IPS DF 6.9 (cell line): ENCODE measurements at places on chromosomes 13 and 19.

DNA sequence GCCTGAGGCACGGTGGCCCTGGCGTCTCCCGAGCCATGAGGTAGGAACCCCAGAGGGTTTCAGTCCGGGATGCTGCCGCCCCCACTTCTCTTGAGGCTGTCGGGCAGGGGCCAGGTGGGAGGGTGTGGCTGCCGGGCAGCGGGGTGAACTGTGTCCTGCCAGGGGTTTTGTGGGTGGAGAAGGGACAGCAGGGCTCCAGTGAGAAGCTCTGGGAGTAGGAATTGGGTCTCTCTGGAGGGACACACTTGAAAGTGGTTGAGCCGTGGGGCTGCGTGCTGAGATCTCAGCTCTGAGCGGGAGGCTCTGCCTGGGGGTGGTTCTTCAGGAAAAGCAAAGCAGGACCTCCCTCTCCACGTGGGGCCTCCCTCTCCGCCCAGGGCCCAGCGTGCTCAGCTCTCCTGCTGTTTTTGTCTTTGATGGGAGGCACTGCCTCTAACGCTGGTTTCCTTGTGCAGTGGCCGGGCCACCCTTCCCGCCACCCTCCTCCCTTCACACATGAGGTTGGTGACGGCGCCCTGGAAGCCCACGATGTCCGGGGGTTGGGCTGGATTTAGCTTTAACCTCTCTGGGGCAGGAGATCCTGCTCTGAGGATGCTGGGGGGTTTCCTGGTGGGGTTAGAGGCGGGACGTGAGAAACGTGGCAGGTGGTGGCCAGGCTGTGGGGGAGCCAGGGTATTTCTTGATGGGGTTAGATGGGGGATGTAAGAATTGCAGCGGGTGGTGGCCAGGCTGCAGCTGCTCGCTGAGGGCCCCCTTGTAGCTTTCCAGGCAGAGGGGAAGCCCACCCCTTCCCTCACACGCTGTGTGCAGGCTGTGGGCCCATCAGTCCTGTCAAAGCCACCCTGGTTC is 15.3 kb upstream of the ZNF554 start:
- no peak for DNase-seq

DNA sequence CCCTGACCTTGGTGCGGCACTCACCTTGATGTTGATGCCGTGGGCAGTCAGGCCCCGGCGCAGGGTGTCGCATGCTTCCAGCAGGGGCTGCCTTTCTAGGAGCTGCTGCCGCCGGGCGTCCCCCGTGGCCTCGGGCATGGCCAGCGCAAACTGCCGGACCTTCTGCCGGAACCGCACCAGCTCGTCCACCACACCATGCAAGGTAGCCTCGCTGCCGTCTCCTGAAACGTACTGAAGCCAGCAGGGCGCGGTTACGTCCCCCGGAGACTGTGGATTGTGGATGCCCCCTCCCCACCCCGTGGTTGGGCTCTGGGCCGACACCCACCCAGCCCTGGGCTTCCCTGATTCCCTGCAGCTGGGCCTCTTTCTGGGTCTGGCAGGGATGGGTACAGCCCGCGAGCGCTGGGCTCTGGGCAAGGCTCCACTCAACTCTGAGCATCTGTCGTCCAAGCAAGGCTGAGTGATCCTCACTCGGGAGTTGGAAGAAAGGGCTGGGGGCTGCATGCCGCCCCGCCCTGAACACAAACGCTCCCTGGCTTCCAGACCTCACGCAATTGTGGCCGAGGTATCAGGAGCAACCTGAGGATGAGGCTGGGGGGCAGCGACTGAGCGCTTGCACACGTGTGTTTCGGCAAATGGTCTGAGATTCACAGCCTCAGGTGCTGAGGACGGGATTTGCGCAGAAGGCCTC is 27.1 kb downstream of the NAXD start:
- DNase-seq: no peak

DNA sequence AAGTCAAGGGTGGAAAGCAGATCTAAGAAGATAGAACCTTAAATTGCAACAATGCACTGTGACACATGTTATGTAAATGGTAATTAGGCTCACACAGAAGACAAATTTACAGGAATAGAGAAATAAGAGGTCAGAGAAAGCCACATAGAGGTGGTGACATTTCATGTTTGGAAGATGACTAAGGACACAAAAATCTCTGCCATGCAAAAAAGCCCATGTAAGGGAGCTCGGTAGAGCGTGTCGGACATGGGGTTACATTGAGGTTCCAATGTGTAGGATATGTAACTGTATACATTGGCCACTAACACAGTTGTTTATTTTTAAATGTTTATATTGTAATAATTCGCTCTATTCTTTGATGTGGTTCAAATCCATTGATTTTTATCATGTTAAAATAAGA is 33.7 kb downstream of the SUGT1 start:
- DNase-seq: no peak

DNA sequence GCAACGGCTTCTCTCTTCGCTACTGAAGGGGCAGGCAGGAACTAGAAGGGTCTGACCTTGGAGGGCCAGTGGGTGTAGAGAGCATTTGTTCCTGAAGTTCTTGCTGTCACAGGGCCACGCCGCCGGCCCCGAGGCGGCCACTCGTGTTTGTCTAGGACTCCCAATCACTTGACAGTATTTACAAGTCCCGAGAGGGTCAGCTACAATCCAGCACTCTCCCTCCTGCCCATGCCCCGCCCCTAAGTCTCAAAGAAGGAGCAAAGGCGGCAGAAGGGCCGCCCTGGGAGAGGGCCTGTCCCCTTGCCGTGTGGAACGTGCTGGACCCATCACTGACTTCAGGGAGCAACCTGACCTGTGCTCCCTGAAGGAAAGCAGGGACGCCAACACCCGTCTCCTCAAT is 118.5 kb downstream of the STK24 start:
- DNase-seq: no peak

GRCh38 chr13:66659701-66660467 is 570.3 kb downstream of the PCDH9 start:
- DNase-seq: no peak

GRCh38 chr13:21971662-21972621 is 301.1 kb downstream of the FGF9 start:
- no peak for DNase-seq

DNA sequence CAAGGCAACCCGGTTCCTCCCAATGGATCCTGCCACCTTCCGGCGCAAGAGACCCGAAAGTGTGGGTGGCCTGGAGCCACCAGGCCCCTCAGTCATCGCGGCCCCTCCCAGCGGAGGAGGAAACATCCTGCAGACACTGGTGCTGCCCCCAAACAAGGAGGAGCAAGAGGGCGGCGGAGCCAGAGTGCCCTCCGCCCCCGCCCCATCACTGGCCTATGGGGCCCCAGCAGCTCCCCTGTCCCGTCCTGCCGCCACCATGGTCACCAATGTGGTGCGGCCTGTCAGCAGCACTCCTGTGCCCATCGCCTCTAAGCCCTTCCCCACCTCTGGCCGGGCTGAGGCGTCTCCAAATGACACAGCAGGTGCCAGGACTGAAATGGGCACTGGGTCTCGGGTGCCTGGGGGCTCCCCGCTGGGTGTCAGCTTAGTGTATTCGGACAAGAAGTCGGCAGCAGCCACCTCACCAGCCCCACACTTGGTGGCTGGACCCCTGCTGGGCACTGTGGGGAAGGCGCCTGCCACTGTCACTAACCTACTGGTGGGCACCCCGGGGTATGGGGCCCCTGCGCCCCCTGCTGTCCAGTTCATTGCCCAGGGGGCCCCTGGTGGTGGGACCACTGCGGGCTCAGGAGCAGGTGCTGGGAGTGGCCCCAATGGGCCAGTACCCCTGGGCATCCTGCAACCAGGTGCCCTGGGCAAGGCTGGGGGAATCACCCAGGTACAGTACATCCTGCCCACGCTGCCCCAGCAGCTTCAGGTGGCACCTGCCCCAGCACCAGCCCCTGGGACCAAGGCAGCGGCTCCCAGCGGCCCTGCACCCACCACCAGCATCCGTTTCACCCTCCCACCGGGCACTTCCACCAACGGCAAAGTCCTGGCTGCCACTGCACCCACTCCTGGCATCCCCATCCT is 11.2 kb upstream of the PRR19 start:
- no peak for DNase-seq

GRCh38 chr19:45497791-45498190 is 452 bp upstream of the PPM1N start:
- DNase-seq: no peak

- DNase-seq: no peak
Observed at GRCh38 chr19:4172861-4173473, 9.4 kb downstream of the SIRT6 start.

GRCh38 chr13:51222686-51223559 is 725 bp downstream of the FAM124A start:
- no peak for DNase-seq

DNA sequence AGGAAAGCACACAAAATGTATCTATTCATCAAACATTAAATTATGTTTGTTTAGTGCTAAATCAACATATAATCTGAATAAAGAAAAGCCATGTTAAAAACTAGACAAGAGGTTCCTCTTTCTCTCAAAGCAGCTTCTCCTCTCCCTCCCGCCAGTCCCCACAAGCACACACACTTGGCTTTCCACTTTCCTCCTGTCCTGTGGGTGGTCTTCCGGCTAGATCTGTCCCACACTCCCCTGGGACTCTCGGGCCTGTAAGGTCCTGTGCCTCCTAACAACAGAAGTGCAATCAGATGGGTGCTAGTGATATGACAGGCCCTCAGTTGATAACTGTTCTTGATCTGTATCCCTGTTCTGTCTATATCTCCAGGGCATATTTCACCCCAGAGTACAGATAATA is 45.6 kb upstream of the RAP2A start:
- DNase-seq: no peak

DNA sequence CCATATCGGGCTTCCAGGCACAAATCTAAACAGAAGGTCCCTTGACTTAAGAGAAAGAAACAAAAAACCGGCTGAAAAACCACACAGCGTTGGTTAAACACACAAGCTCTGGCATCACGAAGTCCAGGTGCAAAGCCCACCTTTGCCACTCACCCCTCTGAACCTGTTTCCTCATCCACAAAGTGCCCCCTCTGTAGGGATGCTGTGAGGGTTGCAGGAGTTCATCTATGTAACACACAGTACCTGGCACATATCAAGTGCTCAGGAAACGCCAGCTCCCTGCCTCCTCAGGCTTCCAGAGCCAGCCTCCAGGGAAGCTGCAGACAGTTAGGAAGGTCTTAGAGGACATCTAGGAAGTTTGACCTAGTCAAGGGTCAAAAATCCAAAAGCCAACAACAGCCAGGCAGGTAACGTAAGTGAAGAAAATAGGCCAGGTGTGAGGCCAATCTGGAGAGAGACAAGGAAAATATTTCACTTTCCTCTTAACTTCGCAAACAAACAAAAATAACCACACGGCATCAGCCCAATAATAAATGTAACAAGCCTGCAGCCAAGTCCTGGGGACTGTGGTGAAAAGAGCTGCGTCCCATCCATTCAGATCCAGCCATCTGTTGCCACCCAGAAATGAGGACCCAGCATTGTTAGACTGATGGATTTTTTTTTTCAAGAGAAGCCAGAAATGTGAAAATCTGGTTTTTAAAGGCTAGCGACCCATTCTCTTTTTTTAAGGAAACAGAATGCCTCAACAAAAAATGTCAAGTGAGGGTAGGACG is 10.0 kb downstream of the KDELR1 start:
- DNase-seq: no peak

DNA sequence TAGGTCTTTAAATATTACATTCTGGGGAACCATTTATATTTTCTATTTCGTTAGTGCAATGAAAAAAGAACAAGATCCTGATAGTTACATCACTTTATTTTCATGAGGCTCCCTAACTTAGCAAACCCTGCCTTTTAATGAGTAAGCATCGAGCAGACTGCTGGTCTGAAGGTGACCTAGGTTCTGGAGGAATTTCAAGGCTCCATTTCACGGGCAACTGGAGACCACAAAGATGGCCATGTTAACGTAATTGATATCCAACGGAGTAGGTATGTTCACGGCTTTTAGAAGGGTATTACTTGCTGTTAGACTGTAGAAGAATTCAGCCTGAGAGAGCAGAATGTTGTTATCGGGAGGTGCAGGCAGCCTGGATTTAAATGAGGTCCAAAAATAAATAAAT is 1597.6 kb downstream of the EFNB2 start:
- no peak for DNase-seq

GRCh38 chr13:100604918-100605710 is 16.5 kb upstream of the GGACT start:
- no peak for DNase-seq

- no peak for DNase-seq
Observed at GRCh38 chr19:44883922-44884321, 7.1 kb upstream of the TOMM40 start.
